Stimulated activated CD8-positive, alpha-beta memory T cell treated with anti-CD3 and anti-CD28 coated beads, Interleukin-15, amount 100 ng/mL, for 4 hours (primary cell): ENCODE measurements at places on chromosomes 3 and 15.

DNA sequence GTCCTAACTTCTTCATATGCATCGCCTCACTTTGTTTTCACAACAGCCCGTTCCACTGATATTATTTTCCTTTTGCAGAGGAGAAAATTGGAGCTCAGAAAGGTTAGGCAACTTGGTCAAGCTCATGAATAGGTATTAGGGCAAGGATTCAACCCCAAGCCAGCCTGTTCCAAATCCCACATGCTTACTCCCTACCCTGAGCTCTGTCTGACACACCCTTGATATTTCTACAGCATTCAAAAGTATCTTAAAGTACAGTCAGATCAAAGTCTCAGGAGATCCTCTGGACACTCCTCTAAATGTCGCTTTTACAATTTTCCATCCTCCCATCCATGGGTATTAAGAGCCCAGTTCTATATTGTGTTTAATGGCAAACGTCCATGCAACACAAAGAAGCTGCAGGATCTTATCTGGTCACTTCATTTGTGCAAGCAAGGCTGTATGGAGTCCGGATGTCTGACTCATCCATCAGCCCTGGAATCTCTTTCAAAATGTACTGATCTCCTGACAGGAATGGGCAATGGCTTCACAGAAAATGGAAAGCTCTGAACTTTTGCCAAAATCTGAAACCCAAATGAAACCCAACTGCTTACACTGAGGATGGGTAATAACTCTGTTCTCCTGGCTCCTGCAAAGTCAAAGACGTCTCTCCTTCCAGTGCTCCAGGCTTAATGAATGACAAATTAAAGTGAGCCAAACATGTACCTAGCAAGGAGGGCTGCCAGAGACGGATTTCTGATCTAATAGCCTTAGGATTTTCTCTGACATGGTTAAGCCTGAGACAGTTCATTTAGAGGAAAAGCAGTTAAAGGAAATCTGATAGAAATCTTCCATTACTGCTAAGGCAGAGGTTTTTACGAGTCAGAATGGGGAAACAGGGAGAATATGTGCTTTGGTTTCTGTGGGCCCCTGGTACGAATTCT is 230.9 kb upstream of the RORA start:
- no peak for DNase-seq

- no peak for DNase-seq
These were observed 1.0 kb downstream of the UBE2E1 start for GRCh38 chr3:23806534-23807423.

DNA sequence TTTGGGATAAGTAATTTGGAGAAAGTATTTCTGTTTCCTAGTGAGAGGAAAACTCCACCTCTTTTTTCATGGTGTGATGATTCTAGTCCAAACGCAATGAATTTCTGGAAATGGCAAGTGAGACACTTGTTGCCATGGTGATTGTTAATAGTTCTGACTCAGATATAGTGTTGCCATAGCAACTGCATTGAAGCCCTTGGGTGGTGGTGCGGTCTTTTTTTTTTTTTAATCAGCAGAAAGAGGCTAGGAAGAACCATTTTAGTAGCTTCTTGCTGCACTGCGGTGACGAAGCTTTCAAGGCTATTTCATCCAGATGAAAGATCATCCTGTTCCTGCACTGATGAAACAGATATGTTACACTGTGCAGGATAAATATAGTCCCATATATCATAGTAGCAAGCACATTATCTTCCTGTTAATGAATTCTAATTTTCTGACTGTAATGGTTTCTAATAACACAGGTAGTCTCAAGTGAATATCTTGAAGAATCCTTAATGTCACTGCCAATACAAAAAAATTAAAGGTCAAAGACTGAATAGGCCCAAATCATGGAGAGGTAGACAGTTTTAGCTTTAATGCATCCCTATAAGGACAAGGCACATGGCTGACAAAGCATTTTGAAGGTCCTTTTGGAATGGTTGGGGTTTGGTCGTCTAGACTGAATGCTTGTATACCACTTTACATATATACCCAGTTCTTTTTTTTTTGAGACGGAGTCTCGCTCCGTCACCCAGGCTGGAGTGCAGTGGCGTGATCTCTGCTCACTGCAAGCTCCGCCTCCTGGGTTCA is 125.1 kb upstream of the ZBTB20 start:
- no peak for DNase-seq

- DNase-seq: no peak
These were observed 414.6 kb upstream of the PROK2 start for GRCh38 chr3:72199530-72199929.

GRCh38 chr3:149717391-149718056 is 34.8 kb downstream of the COMMD2 start:
- DNase-seq: no peak

- no peak for DNase-seq
These were observed 15.4 kb downstream of the SCN5A start for GRCh38 chr3:38634111-38634510.

- no peak for DNase-seq
These were observed 277.5 kb downstream of the TIGIT start for GRCh38 chr3:114571363-114571762.

DNA sequence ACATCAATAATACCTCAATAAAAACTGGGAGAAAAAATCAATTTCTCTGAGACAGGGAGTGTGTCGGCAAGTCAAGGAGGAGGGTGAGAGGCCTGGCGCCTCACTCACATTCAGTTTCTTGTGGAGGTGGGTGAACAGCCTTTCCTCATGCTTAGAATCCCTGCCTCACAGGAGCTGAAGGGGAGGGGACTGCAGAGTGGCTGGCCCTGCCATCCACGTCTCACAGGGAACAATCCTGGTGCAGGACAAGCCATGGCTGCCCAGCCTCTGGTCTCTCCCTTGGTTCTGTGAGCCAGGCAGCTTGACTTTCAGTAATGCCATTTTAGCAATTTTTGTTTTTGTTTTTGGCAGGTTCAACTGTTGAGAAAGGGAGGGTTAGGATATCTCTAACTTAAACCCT is 126.5 kb upstream of the HACD2 start:
- no peak for DNase-seq

GRCh38 chr3:190519886-190520285 is 6.0 kb downstream of the IL1RAP start:
- no peak for DNase-seq

DNA sequence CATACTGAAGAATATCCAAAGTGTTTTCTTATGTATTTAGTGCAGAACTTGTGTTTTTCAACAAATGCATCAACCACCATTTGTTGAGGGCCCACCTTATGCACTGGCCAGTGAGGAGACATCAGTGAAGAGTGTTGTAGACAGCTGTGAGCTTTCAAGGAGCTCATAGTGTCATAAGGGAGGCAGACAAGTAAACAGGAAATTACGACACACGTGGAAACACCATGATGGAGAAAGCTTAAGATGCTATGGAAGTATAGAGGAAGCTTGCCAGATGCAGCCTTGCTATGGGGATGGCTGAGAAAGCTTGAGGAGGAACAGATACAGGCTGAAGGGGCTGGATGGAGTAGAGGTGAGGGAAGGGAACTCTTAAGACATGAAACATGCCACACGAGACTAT is 50.8 kb upstream of the PSMD6 start:
- DNase-seq: no peak

GRCh38 chr3:151974067-151974466 is 100.6 kb downstream of the SUCNR1 start:
- no peak for DNase-seq

DNA sequence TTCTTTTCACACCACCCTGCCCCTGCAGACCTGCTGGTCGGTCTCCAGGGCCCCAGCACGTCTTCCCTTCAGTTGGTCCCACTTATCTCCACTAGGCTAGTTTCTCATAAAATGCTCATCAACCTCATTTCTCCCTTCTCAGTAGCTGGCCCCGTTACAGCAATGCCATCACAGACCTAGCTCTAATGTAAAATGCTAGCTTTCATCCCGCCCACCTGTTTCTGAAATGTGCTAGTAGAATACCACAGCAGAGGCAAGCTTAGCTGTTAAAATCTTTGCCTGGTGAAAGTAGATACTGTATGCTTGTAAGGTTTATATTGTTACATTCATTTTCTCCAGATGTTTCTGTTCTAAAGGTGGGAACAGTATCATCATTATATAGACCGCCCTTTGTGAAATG is 13.1 kb downstream of the MKRN2OS start:
- DNase-seq: no peak

GRCh38 chr3:63875510-63875909 is 11.8 kb downstream of the ATXN7 start:
- DNase-seq: no peak

DNA sequence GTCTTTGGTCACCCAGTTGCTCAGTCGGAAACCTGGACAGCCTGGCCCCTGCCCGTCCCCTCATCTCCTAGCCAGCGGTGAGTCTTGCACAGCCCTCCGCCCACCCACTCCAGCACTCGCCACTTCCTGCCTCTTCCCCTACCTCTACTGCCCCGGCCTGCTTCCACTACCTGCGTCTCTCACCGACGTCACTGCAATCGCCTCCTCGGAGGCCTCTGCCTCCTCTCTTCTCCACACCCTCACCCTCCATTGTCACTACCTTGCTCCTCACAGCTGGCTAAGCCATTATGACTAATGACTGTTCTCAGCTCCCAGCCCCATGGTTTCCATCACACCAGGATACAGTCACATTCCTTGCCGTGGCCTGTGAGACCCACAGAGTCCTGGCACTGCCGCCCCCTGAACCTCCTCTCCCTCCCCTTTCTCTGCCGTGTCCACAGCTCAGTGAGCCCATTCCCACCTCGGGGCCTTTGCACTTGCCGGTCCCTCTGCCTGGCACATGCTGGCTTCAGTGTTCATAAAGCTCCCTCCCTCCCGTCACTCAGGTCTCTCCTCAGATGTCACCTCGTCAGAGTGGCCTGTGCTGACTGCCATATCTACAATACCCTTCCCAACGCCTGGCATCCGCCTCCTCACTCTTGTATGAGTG is 104.8 kb downstream of the FBLN2 start:
- DNase-seq: no peak

DNA sequence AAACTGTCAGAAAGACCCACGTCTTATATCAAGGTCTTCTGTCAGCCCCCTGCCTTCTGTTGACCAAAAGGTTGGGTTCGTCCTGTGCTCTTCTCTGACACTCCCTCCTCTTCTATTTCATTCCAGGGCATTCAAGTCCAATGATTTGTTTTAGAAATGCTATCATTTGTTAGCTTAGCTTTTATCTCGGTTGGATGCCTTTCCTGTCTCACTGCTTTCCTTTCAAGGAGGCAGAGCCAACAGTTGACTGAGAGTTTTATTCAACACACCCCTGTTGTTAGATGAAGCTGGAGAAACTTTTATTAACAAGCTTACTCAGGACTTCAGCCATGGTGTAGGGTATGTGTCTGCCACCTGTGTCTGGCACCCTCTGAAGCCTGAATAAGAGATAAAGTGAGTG is 112.0 kb upstream of the SLC7A14 start:
- DNase-seq: no peak

GRCh38 chr3:134018850-134019249 is 10.9 kb downstream of the SLCO2A1 start:
- DNase-seq: no peak

- DNase-seq: no peak
These were observed 1.8 kb downstream of the LIMD1 start for GRCh38 chr3:45596290-45596791.

GRCh38 chr15:90234096-90234988 is at the start of gene GDPGP1:
GDPGP1 (plus strand) TSS chr15:90234209; CDS start chr15:90240909, 6,700 bp downstream.
- DNase-seq: no peak

- no peak for DNase-seq
These were observed 70.2 kb upstream of the ST8SIA2 start for GRCh38 chr15:92323525-92323924.

GRCh38 chr3:131535131-131535530 is 32.4 kb upstream of the MRPL3 start:
- no peak for DNase-seq

- DNase-seq: no peak
These were observed 807 bp upstream of the INAFM2 start for GRCh38 chr15:40322531-40323238.

DNA sequence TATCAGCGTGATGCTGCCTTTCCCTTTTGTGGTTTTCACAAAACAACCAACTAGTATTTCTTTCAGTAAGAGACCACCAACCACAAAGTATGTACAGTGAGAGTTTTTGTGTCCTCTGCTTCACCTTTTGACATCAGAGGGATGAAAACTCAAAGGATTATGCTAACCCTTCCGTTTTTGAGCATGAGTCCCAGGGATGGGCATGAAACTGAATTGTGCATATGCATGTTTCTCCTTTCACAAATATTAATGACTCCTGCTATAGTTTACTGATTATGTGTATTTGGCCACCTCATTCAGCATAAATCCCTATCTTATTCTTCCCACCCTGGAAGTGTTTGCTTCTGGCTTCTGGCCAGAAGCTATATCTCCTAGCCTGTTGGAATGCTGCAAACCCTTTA is 59.2 kb downstream of the RSRC1 start:
- DNase-seq: no peak

DNA sequence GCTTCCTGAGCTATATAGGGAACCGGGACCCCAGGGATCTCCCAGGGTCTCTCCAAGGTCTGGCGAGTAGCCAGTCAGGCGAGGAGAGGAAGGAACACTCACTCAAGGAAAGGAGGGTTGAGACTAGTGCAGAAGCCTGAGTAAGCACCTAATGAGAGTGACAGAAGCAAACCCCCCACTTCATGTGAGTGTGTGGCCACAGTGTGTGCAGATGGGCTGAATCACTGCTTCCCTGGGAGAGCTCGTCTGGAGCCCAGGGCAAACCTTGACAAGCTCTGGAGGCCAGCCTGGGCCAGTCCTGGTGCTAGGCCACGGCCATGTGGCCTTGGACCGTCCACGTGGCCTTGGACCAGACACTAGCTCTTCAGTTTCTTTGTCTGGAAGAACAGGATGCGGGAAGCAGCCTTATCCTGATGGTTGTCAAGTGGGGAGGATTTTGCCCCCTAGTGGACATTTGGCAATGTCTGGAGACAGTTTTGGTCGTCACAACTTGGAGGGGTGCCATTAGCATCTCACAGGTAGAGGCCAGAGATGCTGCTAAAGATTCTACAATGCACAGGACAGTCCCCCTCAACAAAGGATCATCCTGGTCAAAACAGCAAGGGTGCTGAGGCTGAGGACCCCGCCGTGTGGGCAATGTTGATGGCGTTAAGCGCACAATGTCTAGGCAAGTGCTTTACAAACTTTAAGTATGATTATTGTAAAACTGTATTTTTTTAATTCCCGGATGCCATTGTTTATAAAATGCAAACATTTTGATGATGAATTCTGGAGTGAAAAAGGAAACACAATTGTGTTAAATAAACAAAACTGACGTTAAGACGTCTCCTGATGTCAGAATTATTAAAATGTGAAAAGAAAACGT is 34.8 kb upstream of the CTSH start:
- DNase-seq: no peak

DNA sequence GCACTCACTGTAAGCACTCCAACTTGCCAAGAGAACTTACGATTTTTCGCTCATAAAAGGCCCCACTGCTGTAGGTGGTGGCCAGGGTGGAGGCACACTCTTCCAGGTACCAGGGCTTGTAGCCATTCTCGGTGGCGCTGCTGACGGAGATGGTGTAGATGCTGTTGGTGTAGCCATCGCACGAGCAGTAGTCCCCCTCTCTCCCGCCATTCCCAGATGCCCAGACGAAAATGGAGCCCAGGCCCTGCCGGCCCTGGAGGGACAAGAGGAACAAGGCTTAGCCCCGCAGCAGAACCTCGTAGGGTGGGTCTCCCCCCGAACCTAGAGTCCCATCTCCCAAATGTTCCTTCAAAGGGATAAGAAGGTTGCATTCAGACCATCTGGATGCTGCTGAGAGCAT is 96.3 kb downstream of the PCSK6 start:
- no peak for DNase-seq
